ENCODE measurements at places on chromosomes 13 and 19.

- peak; percentile 66 for DNase-seq
Observed at GRCh38 chr19:47280183-47280797, 5.6 kb downstream of the INAFM1 start.

DNA sequence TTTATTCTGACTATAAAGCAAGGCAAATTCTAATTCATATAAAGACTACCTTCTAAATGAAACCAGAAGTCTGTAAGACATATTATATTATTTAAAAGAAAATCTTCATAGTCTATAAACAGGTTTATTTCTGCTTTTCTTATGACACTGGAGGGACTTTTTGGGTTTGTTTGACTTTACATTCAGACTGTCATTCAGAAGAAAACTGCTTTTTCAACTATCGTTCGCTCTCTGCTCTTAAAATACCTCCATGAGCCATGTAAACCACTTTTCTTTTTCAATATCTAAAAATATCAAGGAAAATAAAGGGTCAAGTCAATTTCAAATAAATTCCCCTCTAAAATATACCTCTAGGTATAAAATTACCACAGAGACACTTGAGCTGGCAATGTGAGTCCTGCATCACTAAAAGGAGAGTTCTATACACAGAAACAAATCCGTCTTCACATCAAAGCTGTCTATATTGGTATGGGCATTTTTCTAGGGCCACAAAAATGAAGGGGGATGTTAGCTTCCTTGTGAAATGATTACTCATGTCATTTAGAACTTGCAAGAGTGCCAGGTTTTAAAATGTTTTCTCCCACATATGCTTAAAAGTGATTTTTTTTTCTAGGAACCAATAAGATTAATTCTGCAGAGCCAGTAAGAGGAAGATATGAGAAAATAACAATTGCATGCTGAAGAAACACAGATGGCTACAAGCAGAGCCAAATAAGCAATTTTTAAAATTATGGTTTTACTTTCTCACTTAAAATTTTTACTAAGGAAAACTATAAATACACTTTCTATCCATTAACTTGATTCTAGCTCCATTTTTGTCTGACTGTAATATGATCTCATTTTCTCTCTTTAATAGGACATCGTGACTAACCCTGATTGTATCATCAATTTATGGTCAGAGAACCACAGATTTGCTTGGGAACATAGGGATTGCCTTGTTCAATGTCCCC is 181.8 kb downstream of the TBC1D4 start:
- no peak for DNase-seq

GRCh38 chr13:99617474-99618255 is 116.4 kb downstream of the TM9SF2 start:
- DNase-seq = no peak

- DNase-seq = no peak
Observed at GRCh38 chr13:40963927-40964326, 55.2 kb downstream of the ELF1 start.

DNA sequence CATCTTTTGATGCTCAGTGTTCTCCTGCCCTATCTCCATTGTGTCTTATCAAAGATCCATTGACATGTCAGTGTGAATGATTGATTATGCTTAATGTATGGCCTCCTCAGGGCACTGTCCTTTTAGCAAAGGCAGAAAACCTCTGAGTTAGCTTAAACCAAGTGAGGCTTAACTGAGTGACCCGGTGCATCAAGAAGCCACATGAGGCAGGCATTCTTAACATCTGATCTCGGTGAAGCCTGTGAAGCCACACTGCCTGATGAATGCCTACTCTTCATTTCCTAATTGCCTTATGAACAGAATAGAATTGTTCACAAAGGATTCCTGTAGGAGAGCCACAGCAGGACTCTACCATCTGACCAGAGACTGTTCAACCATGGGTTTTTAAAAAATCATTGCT is 168.1 kb upstream of the SOX21 start:
- DNase-seq = no peak

DNA sequence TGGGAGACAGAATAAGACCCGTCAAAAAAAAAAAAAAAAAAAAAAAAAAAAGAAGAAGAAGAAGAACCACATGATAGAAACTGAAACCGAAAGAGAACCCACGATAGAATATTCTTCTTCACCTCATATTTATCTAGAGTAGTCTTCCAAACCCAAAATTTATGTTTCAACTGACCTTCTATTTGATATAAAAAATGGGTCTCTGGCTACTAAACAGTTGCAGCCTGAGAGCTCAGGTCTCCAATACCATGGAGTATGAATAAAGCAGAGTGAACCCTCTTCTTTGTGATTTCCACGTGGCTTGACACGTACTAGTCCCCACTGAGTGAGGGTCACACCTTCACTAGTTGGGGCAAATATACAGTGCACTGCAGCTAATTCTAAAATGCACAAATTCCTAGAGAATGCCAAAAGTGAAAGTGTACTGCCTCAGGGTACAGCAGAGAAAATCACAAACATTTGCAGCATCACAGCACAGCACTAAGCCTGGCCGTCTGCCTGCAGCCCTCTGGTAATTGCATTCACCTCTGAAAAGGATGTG is 30.8 kb upstream of the RFC3 start:
- DNase-seq = peak; percentile 18

GRCh38 chr19:51159656-51160055 is 17.6 kb downstream of the SIGLEC7 start:
- DNase-seq = no peak

DNA sequence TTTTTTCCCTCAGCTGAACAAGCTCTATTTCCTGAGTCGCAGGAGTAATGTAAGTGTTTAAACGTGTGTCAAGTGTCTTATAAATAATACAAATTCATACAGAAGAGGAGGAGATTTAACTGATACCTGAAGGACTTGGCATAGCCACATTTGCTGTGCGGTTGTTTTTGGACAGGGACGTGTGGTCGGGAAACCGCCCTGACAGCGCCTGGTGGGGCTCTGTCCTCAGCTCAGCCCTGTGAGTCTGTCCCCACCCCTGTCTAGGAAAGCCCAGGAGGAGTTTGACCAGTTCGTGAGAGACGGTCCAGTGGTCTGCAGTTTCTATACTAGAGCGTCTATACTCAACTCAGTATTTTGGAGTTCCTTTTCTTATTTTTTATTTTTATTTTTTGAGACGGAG is 16.7 kb downstream of the ZIC2 start:
- no peak for DNase-seq

DNA sequence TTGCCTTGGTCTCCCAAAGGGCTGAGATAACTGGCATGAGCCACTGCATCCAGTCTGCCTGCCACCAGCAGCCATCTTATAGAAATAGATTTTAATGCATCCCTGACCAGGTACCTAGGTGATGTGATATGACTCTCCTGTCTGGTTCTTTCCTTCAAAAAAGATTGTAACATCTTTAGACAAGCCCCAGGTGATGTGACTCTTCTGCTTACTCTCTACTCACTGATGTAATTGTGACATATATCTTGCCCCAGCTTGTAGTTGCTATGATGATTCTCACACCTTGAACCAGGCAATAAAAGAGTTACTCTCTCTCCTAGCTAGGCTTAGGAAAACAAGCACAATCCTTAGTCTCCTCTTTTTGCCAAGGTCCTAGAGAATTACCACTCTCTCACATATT is 30.6 kb upstream of the ZNF681 start:
- DNase-seq = no peak

- peak; percentile 51 for DNase-seq
Observed at GRCh38 chr19:46887240-46887782, 26.5 kb downstream of the ARHGAP35 start.

DNA sequence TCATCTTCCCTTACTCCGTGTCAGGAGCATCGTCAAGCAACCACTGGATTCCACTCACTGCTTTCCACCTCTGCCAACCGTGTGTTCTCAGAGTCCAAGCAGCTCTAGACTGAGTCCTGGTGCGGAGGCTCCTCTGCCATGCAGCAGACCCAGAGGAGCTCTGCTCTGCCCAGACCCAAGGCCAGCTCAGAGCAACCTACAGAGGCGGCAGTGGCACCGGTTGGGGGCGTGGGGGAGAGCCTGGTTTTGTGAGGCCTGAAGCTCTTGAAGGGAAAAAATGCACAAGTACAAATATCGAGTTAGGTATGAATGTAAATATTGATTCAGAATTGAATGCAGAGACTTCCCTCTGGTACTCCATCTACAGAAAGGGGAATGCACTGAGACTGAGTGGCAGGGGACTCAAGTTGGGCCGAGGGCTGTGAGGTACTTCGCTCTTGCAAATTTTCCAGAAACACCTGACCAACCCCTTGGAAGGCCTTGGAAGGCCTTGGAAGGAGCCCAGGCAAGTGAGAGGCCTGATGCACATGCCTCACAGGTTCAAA is 46.7 kb downstream of the GJA3 start:
- no peak for DNase-seq

GRCh38 chr19:2047076-2047448 is 4.0 kb downstream of the MKNK2 start:
- DNase-seq = no peak

DNA sequence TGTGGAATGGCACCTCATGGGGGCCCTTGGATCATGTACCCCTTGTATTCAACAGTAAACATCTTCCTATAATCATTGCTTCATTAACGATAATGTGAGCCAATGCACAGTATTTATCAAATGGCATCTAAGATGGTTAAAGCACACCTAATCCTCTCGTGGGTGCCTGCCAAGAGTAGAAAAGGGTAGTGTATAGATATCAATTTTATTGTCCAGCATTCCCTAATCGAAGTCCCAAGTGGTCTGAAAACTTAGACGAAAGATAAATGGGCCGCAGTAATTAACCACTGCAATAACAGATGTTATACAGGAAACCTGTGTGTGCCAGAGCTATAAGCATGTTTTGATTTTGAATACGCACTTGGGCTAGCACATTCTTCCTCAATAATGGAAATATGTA is 667 bp upstream of the MBNL2 start:
- no peak for DNase-seq

DNA sequence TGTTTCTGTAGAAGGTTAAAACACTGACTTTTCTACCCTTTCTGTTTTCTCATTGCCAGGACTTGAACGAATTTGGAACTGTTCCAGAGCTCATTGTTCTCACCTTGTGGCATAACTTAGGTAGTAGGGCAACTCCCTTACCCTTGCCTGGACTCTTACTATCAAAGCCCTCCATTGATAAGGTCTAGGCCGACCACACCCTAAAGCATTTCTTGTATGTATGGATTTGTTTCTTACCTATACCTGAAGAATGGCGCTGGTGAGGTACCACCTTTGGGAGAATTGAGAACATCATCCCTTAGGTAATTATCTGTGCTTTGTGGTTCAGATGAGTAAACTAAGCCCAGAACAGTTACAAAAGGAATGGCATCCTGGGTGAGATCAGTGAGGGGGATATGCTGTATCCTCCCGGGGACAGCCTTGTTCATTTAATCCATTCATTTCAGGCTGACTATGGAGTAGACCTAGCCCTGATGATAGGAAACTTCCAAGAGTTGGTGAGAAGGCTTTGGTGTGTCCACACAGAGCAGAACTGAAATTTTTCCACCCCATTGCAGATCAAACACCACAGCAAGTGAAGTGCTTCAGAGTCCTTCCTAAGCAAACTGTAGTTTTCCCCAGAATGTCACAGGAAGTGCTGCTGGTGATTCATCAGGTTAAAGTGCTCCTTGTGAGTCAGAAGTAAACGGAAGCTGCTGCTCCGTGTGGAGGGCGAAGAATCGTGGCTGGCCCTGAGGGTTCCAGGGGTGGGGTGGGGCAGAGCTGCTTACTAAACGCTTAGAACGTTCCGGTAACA is 113.0 kb downstream of the TEX26 start:
- peak; percentile 85 for DNase-seq

DNA sequence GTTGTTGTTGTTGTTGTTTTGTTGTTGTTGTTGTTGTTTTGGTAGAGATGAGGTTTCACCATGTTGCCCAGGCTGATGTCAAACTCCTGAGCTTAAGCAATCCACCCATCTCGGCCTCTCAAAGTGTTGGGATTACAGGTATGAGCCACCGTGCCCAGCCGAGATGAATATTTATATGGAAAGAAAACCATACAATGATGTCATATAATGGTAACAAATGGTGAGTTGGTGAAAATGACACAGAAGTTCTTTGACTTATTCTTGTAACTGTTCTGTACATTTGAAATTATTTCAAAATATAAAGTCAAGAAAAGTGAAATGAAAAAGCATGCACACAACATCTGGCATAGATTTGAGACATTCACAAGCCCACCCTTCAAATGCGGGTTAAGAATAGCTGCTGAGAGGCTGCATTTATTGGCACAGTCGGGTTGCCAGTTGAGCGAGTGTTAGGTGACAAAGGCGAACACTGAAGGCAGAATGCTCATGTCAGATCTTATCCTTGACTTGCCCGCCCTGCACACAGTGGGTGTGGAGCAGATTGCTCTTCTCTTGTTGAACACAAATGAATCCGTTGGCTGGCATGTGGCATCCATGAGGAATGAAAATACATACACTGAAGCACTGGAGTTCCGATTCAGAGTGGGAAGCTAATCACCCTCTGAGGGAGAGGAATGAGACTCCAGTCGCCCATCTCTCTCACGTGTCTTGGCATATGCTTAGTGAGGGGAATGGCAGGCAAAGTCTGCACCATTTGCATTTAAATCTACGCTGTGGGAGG is 15.8 kb upstream of the UBE2S start:
- no peak for DNase-seq

DNA sequence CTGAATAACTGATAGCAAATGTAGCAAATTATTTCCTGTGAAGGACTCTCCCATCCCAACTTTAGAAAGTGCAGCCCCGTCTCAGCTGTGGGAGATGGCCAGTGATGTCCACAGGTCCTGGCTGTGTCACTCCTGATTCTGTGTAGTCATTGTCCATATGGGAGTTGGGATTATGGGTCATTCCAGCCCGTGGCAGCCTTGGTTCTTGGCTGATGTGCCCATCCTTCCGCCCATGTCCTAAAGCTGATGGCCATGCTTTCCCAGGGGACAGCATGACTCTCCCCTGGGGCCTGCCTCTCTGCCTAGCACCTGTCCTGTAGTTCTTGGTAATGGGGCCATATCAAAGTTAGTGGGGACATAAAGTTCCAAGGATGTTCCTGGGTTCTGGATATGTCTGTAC is 43.9 kb upstream of the C1QTNF9 start:
- no peak for DNase-seq

DNA sequence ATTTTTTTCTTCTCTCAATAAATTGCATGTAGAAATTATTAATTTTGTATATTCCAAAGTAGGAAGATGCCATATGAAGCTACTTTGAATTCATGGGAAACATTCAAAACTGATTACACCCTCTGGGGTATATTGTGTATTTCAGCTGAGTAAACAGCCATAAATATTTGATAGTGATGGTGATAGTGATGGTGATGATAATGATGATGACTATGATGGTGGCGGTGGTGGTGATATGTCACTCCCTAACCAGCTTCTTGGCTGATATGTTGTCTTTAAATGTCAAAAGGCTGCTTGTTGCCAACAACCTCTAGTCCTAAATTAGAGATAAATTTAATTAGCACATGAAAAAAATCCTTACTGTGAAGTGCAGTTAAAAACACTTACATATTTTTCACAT is 102.0 kb downstream of the LRCH1 start:
- no peak for DNase-seq

GRCh38 chr19:40700083-40700482 is 9.6 kb upstream of the NUMBL start:
- DNase-seq = no peak

GRCh38 chr13:105177265-105177900 is 1358.1 kb downstream of the EFNB2 start:
- peak; percentile 44 for DNase-seq
